ENCODE measurements at places on chromosomes 3 and 15.
A peak's percentile ranks its signal among the peaks of the same experiment; 100 is the strongest.

GRCh38 chr3:98068824-98069223, 18.1 kb upstream of the OR5AC2 start:
- no peak for DNase-seq

- peak; percentile 77 for DNase-seq
Measured at GRCh38 chr15:35725353-35725752, 179.4 kb upstream of the DPH6 start.

DNA sequence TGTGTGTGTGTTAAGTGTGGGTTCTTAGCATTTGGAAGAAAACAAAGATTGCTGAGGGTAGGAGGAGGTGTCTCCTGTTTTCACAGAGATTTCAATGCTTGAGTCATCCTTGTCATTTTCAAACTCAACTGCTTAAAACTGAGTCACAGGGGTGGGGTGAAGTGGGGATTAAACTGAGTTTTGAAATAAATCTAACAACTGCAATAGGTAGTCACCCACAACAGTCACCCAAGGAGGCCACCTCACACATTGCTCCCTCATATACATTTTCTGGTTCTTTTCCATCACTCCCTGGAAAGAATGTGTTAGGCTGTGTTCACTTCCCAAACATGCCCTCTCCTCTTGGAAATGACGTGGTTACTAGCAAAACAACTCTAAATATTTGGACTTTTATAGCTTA, 187.7 kb upstream of the CMC1 start:
- peak; percentile 76 for DNase-seq

DNA sequence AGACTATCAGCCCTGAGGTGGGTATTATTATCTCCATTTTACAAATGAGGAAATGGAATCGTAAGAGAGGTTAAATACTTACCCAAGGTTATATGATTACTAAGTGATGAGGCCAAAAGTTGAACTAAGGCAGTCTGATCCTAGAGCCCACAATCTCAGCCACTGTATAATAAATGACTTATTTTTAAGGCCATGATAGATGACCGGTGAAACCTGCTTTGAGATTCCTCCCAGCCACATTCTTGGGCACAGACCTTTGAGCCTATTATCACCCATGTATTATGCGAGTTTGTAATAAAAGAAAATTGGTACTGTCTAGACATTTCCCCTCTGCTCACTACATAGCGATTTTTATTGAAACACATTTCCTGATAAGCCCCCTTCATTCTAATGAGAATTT, 37.4 kb downstream of the POLQ start:
- no peak for DNase-seq

- no peak for DNase-seq
Measured at GRCh38 chr15:58545307-58546065, 113.7 kb downstream of the LIPC start.

- DNase-seq: no peak
Measured at GRCh38 chr3:159783780-159784742, 204.6 kb upstream of the IL12A start.

DNA sequence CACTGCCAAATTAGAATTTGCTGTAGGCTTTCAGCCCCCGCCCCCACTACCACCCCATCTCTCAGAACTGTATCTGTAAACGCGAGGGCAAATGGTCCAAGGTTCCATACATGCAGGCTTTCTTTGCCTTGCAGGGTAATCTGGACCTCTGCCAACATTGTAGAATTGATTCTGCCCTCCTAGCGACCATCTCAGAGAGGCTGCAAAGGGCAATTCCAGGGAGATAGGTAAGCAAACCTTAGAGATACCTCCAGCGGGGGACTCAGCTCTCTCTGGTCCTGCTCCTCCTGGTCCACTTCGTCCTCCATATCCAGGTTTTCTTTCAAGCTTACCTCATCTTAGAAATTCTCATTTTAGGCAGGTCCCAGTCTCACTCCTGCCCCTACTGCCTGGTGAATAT, 64.4 kb downstream of the SLMAP start:
- no peak for DNase-seq

GRCh38 chr3:66140106-66140505, 80.7 kb upstream of the SLC25A26 start:
- DNase-seq: no peak

GRCh38 chr15:73908030-73908821, 18.0 kb upstream of the LOXL1 start:
- DNase-seq: peak; percentile 75

DNA sequence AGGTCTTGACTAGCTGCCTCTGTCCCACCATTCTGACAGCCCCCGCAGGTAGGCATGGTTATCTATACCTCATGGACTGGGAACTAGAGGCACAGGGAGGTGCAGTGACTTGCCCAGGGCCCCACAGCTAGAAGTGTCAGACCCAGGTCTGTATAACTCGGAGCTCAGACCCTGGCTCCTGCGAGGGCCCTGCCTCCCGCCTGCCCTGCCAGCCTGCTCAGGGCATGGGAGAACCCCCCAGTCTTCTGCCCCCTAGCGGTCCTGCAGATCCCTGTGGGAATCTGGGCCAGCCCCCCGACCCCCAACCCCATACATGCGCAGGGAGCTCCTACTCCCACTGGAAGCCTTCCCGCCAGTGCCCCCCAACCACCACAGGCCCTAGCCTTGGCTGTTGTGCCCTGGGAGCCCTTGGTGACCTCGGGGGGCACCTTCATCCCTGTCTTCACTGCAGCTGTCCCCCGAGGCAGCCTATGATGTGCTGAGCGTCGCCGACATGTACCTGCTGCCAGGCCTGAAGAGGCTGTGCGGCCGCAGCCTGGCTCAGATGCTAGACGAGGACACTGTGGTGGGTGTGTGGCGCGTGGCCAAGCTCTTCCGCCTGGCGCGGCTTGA, 6.9 kb downstream of the ABTB1 start:
- no peak for DNase-seq

DNA sequence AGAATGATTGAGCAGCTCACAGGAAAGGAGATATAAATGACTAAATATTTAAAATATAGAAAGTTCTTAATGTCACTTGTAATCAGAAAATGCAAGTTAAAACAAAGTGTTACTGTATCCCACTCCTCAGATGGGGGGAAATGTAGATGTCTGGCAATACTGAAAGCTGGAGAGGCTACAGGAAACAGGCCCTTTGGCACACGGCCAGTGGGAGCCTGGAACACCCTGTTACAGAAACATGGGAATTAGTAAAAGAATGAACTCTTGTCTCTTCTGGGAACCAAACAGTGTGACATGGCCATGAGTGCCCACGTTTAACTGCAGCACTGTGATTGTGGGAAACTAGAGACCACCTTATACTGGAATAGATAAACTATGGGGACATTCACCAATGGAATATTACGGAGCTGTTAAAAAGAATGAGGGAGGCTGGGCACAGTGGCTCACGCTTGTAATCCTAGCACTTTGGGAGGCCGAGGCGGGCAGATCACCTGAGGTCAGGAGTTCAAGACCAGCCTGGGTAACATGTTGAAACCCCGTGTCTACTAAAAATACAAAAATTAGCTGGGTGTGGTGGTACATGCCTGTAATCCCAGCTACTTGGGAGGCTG, 50.2 kb downstream of the CDCP1 start:
- peak; percentile 28 for DNase-seq

DNA sequence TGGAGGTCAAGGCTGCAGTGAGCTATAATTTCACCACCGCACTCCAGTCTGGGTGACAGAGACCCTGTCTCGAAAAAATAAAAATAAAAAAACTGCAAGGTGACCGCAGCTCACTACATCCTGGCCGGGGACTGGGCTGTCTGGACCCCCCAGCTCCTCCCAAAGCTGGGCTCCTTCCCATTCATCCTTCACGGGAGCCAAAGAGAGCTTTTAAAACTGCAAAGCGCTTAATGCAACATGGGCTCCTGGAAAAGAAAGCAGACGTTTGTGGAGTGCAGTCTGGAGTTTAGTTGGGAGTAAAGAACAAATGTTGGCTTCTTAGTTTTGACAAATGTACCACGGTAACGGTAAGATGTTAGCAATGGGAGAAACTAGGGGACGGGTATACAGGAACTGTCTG, 12.1 kb downstream of the PLXND1 start:
- no peak for DNase-seq

DNA sequence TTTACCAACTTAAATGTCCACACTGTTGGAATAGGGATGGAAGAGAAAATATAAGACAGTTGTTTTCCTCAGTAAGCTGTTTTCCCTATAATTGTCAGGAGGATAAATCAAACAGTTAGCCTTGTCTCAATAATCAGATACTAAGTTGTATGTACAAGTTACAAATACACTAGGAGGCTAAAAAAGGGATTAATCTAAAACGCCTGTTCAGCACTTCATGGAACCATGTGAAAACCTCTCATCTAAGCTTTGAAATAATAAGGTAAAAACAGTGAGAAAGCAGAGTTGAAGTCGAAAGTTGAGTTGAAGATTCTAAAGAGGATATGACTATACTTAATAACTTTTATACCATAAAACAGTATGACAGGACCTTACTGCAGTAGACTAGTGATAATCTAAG, 62.0 kb downstream of the CALML4 start:
- DNase-seq: no peak

GRCh38 chr3:58251631-58252035, 14.0 kb downstream of the ABHD6 start:
- DNase-seq: no peak

GRCh38 chr15:97235611-97235985, 724.9 kb upstream of the ARRDC4 start:
- no peak for DNase-seq

- peak; percentile 4 for DNase-seq
Measured at GRCh38 chr3:127741690-127742089, 68.9 kb downstream of the ABTB1 start.

DNA sequence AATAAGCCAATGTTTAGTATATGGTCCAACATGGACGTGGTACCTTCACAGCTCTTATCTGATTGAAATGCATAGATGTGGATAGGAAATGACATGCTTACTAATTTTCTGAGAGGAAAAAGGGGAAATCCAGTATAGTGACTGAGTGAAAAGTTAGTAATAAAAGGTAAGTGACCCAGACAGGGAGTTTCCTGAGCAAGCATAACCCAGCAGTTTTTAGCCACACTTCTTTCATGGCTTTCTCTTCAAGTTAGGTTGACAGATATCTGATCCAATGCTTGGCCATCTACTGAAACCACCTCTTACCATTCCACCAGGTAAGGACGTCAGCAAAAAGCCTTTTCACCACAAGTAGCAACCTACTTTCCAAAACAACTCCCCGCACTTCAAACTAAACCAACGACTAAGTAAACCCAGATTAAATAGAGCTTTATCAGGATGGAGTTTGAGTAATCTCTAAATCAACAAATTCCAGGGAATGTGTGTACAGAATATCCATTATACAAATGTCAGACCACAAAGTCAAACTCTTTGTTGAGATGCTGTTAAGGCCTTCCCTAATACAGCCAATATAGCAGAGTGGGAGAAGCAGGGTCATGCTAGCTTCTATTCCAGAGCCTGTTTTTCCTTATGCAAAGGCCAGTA, 329.7 kb downstream of the RORA start:
- no peak for DNase-seq

DNA sequence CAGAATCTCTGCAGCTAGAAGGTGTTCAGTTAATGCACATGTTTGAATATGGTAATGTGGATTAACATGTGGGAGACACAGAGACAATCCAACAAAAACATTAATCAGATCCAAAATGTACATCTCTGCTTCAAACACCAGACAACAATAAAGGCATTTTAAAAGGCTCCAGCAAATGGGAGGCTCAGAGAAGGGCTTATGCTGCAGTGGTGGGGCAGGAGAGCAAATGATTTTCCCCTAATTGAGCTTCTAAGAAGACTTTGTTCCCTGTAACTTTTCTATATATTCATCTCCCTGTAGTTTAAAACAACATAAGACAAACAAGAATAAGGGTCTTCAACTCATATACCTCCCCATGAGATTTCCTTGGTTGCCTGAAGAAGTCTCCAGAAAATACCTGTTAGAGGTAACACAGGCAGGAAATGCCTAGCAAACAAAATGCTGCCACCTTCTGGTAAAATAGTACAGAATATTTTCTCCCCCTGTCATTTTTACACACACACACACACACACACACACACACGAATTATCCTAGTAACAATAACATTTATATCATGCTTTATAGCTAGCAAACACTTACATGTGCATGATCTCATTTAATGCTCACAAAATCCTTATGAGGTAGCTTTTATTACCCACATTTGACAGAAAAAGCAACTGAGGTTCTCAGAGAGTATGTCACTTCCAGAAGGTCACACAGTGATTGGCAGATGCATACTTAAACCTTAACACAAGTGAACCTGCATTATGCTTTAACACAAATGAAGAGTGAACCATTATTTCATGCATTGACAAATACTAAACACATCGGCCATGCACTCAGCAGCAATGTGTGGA, 123.4 kb upstream of the MB21D2 start:
- peak; percentile 71 for DNase-seq

DNA sequence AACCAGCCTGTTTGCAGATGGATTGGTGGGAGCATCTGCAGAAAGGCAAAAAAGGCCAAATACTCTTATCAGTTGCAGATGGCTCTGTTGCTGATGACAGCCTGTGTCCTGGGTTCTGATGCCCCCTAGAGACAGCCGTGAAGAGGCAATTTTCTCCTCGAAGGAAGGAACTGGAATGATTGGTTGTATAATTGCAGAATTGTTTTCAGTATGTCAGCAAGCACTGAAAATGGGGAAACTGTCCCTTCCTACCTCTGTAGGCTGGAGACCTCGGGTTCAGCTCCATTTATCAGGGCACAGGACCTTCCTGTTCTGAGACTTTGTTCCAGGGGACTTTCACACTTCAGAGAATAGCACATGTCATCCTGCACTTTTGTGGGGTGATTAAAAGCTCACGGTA, 103.0 kb downstream of the PGPEP1L start:
- DNase-seq: peak; percentile 65

- DNase-seq: peak; percentile 66
Measured at GRCh38 chr3:23710555-23710954, 95.2 kb upstream of the UBE2E1 start.

- peak; percentile 62 for DNase-seq
Measured at GRCh38 chr3:30672959-30673358, 66.6 kb downstream of the TGFBR2 start.

All from fibroblast of the aortic adventitia (primary cell).